ENCODE measurements at places on chromosomes 6 and 20. TPM values are rescaled to one million over a fixed set of nuclear protein-coding genes. Genes with fewer than 3 reads are reported as not detected.

GRCh38 chr6:130019326-130020072 lies 1.1 kb downstream of the L3MBTL3 start:
- peak; percentile 26 for DNase-seq
- H3K4me3 ChIP-seq: peak overlapping the region; percentile 88
- H3K4me1 ChIP-seq: peaks cover 6% of the 10 kb centered on the region

DNA sequence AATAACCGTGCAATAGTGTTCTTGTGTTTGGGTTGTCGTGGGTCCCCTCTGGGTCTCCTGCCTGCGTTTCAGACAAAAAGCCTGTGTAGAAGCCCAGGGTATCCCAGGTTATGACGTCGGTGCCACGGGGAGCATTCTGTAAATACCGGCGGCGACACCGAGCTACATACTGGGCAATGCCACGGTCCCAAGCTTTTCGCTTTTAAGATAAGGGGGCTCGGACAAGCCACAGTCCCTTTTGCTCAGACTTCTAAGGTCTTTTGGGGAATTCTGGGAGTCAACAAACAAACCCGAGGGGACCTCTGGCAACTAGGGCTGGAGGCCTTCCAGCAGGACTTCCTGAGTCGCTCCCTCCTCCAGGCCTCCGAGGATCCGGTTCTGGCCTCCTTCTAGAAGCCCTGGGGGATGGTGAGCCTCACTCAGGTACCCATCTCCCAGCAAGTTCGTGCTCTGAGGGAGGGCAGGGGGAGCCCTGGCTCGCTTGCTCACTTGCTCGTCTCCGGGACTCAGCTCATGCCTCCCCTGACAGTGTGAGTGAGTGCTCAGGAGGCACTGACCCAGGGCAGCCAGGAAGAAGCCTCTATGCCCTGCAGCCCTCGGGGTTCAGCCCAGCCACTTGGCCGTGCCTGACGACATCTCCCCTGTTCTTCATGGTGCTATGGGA lies 62.4 kb upstream of the MRPS10 start:
- peak overlapping the region; percentile 18 for H3K27ac ChIP-seq
- no peaks in the 10 kb centered on the region for H3K27me3 ChIP-seq
- peaks cover 31% of the 10 kb centered on the region for H3K4me1 ChIP-seq
- no peak for DNase-seq
- no peak overlapping the region for H3K4me3 ChIP-seq

DNA sequence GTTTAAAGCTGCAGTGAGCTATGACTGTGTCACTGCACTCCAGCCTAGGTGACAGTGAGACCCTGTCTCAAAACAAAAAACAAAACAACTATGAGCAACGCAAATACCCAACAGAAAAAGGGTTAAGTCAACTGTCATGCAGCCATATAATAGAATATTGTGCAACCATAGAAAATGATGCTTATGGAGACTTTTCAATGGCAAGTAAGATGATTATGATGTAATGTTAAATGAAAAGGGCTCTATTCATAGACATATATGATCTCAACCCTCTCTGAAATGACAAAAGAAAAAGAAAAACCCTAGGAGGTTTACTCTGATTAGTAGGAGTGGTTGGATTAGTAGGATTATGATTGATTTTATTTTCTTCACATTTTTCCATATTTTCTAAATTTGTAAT lies 41.3 kb upstream of the TBC1D7 start:
- peaks cover 1% of the 10 kb centered on the region for H3K36me3 ChIP-seq
- DNase-seq: no peak
- H3K4me3 ChIP-seq: no peak overlapping the region
- H3K27me3 ChIP-seq: no peaks in the 10 kb centered on the region
- no peaks in the 10 kb centered on the region for H3K4me1 ChIP-seq
- no peak overlapping the region for H3K27ac ChIP-seq

DNA sequence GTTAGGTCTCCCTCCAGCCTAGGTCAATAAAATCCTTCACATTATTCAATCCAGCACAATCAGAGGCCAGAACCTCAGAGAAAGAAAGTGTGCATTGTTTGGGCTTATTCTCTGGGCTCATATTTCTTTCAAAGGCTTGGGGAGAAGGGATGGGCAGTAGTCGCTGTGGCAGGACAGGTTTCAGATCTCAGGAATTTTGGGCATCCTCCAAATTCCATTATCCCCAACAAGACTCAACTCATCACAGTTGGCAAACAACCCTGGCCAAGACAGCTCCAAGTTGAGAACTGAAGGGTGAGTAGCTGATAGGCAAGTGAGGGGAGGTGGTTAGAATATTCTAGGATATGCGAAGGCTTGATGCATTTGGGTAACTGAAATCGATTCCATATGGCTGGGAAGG lies 27.2 kb upstream of the CHD6 start:
- no peaks in the 10 kb centered on the region for H3K4me1 ChIP-seq
- no peak overlapping the region for H3K4me3 ChIP-seq
- H3K27ac ChIP-seq: no peak overlapping the region
- peaks cover 9% of the 10 kb centered on the region for H3K27me3 ChIP-seq
- DNase-seq: no peak
- no peaks in the 10 kb centered on the region for H3K36me3 ChIP-seq

DNA sequence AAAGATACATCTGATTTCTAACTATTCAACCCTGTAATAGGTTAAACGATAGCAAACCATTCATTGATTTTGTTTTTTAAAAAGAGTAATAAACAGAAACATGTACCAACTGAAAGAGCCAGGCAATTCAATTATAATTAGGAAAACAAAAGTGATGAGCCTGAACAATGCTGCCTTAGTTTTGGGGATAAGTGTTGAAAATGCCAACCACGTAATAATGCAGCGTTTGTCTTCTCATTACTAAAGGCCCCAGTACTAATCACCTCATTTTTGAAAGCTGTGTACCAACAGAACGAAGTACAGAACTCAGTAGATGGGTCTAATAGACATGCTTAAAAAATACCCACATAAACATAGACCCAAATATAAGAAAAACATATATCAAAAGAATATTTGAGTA lies 663.6 kb upstream of the CHD6 start:
- H3K36me3 ChIP-seq: no peaks in the 10 kb centered on the region
- no peaks in the 10 kb centered on the region for H3K27me3 ChIP-seq
- DNase-seq: no peak

- no peaks in the 10 kb centered on the region for H3K27me3 ChIP-seq
- H3K27ac ChIP-seq: peak overlapping the region; percentile 55
- peaks cover 25% of the 10 kb centered on the region for H3K36me3 ChIP-seq
- peaks cover 53% of the 10 kb centered on the region for H3K4me1 ChIP-seq
These were observed 771 bp downstream of the ARFRP1 start for GRCh38 chr20:63706852-63707557.

- no peaks in the 10 kb centered on the region for H3K27me3 ChIP-seq
- H3K4me3 ChIP-seq: no peak overlapping the region
- no peak overlapping the region for H3K27ac ChIP-seq
- peaks cover 12% of the 10 kb centered on the region for H3K4me1 ChIP-seq
- no peaks in the 10 kb centered on the region for H3K36me3 ChIP-seq
These were observed 137.8 kb upstream of the SPACA1 start for GRCh38 chr6:87909849-87910248.

DNA sequence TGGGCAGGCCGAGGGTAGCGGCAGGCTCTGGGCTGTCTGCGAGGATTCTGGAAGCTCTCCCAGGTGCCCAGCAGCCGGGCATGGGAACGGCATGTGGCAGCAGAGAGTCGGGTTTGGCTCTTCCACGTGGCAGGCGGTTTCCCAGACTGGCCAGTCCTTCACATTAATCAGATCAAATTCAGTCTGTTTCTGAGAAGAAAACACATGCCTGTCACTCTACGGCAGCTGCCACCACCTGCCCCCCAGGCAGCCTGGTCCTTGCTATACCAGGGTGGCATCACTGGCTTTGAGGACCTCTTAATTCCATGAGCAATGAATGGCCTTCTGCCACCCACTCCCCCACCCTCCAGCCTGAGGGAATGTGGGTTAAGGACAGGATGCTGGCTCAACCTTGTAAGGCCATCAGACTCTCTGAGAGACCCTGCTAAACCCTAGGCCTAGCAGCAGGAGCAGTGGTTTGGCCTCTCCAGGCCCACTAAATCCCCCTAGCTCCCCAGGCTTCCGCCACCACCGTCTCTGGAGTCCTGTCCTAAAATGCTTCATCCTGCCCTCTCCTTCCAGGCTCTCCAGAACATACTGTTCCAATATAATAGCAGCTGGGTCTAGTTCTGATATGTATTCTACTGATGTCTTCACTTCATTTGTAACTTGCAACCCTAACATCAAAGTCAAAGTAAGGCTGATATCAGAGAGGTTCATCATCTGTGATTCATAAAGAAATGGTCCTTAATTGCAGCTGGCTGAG lies 47.8 kb downstream of the PLCG1 start:
- no peak for DNase-seq
- H3K36me3 ChIP-seq: no peaks in the 10 kb centered on the region
- peaks cover 6% of the 10 kb centered on the region for H3K4me1 ChIP-seq
- no peak overlapping the region for H3K4me3 ChIP-seq
- H3K27me3 ChIP-seq: no peaks in the 10 kb centered on the region

- no peak overlapping the region for H3K4me3 ChIP-seq
- no peak for DNase-seq
- H3K36me3 ChIP-seq: no peaks in the 10 kb centered on the region
- no peak overlapping the region for H3K27ac ChIP-seq
These were observed 34.1 kb downstream of the ERGIC3 start for GRCh38 chr20:35575958-35576357.

DNA sequence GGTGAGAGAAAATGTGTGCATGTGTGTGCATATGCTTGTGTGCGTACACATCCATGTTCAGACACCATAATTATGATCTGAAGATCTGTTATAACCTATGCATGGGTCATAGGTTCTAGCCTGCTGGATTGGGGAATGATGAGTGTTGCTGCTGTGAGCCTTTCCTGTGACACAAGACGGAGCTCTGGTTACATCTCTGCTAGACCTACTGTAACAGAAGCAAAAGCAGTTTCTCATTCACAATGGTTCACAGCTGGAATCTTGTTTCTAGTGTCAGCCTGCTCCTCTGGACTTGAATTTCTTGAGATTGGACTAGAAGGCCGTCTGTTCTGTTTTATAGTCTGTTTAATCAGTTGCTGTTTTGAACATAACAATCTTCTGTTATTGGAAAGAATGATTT lies 40.1 kb downstream of the DEFB114 start:
- DNase-seq: no peak
- no peaks in the 10 kb centered on the region for H3K27me3 ChIP-seq
- no peaks in the 10 kb centered on the region for H3K36me3 ChIP-seq

The HINT3 gene
- 8.5 TPM for total RNA-seq

The PNPLA1 gene
- not detected for total RNA-seq

The GRM1 gene
- total RNA-seq: not detected

The NECAB3 gene
- 8.5 TPM for total RNA-seq

The EEF1A2 gene
- total RNA-seq: 1.7 TPM

All from T-cell (primary cell).